ENCODE measurements at places on chromosomes 1 and 21. TPM values are rescaled to one million over a fixed set of nuclear protein-coding genes. Genes with fewer than 3 reads are reported as not detected.

- H3K4me1 ChIP-seq: peaks cover 9% of the 10 kb centered on the region
- no peak overlapping the region for H3K4me3 ChIP-seq
- no peaks in the 10 kb centered on the region for H3K27me3 ChIP-seq
- DNase-seq: no peak
- H3K36me3 ChIP-seq: no peaks in the 10 kb centered on the region
These were observed 2.6 kb downstream of the C1orf21 start for GRCh38 chr1:184389446-184389845.

The TMEM200B gene
- polyA plus RNA-seq: 5.9 TPM

GRCh38 chr1:75129983-75130789 lies 4.0 kb upstream of the LHX8 start:
- peaks cover 5% of the 10 kb centered on the region for H3K4me1 ChIP-seq
- DNase-seq: no peak
- no peaks in the 10 kb centered on the region for H3K36me3 ChIP-seq
- H3K27ac ChIP-seq: no peak overlapping the region
- peaks cover 99% of the 10 kb centered on the region for H3K27me3 ChIP-seq
- no peak overlapping the region for H3K4me3 ChIP-seq

The MAEL gene
- polyA plus RNA-seq: 0.19 TPM

GRCh38 chr1:96721053-96721415 lies 550 bp upstream of the PTBP2 start:
- H3K4me3 ChIP-seq: peak overlapping the region; percentile 99
- H3K4me1 ChIP-seq: no peaks in the 10 kb centered on the region
- no peaks in the 10 kb centered on the region for H3K27me3 ChIP-seq
- peak overlapping the region; percentile 61 for H3K27ac ChIP-seq

The ARHGEF19 gene
- polyA plus RNA-seq: 12.2 TPM

The RNF115 gene
- polyA plus RNA-seq: 14.7 TPM

The SYT14 gene
- 1.0 TPM for polyA plus RNA-seq

DNA sequence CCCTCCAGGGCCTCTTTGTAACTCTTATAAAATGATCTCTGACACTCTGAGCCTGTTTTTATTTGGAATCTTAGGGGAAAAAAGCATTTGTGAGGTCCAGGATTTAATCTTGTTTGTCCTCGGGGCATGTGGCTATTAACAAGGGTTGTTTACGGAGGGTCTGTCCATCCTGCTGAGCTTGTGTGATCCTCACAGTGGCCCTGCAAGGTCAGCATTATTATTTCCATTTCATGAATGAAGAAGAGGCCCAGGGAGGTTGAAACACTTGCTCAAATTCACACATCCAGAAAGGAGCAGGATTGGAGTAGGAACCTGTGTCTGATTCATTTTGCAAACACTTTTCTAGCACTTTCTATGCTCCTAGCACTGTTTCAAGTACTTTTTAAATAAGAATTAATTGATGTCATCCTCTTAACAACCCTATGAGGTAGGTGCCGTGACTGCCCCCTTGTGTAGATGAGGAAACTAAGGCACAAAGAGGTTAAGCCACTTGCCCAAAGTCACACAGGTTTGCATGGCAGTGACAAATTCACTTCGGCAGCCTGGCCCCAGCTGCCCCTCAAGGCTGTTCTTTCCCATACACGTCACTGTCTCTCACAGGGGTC lies 178.9 kb downstream of the MIS18A start:
- no peak overlapping the region for H3K27ac ChIP-seq
- no peaks in the 10 kb centered on the region for H3K4me1 ChIP-seq
- no peaks in the 10 kb centered on the region for H3K36me3 ChIP-seq
- DNase-seq: no peak
- H3K4me3 ChIP-seq: no peak overlapping the region
- H3K27me3 ChIP-seq: no peaks in the 10 kb centered on the region

The FAM3B gene
- polyA plus RNA-seq: 7.4 TPM

The TNFRSF4 gene
- 1.1 TPM for polyA plus RNA-seq

DNA sequence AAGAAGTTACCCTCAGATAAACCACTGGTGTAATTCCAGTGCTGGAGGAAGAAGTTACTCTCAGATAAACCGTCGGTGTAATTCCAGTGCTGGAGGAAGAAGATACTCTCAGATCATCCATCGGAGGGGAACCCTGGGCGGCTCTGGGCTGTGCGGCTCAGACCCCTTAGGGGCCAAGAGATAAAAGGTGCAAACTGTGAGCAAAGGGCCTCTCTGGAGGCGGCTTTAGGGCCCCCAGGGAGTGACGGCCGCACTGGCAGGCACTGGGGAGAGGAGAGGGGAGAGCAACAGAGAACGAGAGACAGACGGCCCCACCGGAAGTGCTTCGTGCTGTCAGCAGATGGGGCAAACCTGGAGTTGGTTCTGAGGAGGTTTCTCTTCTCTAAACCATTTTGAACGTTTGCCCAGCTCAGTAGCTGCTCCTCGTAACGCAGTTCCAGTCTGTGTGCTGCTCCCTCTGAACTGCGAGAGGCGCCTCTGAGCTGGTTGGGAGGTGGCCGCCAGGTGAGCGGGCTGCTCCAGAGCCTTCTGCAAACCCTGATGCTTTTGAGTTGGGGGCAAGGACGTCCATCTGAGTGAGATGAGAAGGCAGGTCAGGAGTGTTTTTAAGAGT lies 62.6 kb upstream of the COL6A1 start:
- H3K4me1 ChIP-seq: no peaks in the 10 kb centered on the region
- DNase-seq: no peak
- H3K36me3 ChIP-seq: no peaks in the 10 kb centered on the region

The LCE2C gene
- polyA plus RNA-seq: not detected

- no peaks in the 10 kb centered on the region for H3K27me3 ChIP-seq
- DNase-seq: no peak
- H3K36me3 ChIP-seq: no peaks in the 10 kb centered on the region
- no peak overlapping the region for H3K27ac ChIP-seq
- H3K4me3 ChIP-seq: no peak overlapping the region
These were observed 2.5 kb downstream of the SLC1A7 start for GRCh38 chr1:53139951-53140361.

DNA sequence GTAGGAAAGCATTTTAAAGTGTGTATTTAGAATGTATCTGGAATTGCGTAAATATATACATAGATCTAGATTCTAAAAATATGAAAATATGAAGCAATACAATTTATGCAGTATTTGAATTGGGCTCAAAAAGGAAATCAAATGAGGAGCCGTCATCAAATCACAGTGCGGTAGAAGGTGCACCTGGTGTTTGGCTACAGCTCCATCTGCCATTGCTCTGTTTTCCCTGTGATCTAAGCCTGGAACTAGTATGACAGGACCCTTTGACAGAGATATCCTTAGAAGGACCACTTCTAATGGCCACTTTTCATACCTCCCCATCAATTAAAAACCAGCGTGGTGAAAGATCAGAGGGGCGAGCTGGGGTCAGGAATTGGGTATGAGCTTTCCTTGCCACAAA lies 202.6 kb downstream of the NFIA start:
- H3K27me3 ChIP-seq: no peaks in the 10 kb centered on the region
- no peak for DNase-seq
- H3K4me3 ChIP-seq: no peak overlapping the region
- no peaks in the 10 kb centered on the region for H3K4me1 ChIP-seq
- H3K36me3 ChIP-seq: no peaks in the 10 kb centered on the region

- no peak for DNase-seq
- no peaks in the 10 kb centered on the region for H3K27me3 ChIP-seq
- H3K36me3 ChIP-seq: no peaks in the 10 kb centered on the region
- no peaks in the 10 kb centered on the region for H3K4me1 ChIP-seq
- H3K27ac ChIP-seq: no peak within 1 kb of the TSS
These were observed at the start of gene CLDN8 for GRCh38 chr21:30216041-30216723. CLDN8 (minus strand) TSS chr21:30216097; CDS start chr21:30215925, 172 bp downstream.

DNA sequence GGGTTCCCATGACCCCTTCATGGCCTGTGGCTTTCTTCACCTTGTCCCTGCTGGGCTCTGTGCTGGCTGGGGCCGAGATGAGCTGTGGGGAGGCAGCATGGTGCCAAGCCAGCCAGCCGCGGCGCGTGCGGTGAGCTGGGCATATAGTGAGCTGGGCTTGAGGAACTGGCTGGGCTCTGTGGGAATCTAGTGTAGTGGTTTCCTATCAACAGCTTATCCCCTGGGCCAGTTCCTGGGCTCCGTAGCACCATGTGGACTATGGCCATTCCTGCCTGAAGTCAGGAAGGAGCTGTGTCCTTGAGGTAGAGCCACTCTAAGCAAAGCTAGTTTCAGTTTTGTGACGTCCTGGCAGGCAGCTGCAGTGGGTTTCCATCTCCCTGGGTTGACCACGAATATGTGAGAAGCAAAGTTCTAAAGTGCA lies 1.8 kb downstream of the NCMAP start:
- no peaks in the 10 kb centered on the region for H3K36me3 ChIP-seq
- H3K27ac ChIP-seq: peak overlapping the region; percentile 79
- peaks cover 41% of the 10 kb centered on the region for H3K4me1 ChIP-seq
- H3K27me3 ChIP-seq: peaks cover 11% of the 10 kb centered on the region
- no peak overlapping the region for H3K4me3 ChIP-seq

DNA sequence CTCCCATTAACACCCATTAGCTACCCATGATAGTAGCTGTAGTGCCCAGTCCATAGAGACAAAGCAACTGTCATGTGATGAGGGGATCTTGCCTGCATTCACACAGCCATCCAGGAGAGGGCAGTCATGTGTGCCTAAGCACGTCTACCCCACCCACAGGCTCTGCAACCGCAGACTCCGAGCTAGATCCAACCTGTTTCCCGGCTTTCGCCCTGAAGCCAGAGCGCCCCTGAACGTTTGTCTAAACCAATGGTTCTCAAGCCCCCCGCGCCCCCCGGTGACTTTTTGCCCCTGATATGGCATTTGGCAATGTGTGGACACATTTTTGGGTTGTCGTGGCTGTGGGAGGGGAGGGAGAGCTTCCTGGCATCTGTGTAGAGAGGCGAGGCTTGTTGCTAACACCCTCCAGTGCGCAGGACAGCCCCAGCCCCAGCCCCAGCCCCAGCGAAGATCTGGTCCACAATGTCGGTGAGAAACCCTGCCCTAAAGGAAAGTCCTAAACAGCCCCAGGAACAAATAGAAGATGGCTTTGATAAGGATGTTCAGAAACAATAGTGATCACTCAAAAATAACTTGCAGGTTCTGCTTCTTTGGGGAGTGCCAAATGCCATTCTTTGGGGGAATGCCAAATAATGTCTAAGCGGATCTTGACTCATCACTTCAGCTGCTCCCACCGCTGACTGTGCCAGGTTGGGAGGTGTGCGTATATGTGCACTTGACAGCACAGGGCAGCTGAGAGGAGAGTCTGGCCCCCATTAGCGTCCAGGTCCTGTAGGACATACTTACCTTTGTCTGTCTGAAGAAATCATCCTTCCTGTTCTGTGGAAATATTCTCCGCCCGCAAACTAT lies 34.5 kb downstream of the SLC44A3 start:
- H3K4me3 ChIP-seq: peak overlapping the region; percentile 33
- DNase-seq: peak; percentile 86

The C8A gene
- 0.34 TPM for polyA plus RNA-seq

DNA sequence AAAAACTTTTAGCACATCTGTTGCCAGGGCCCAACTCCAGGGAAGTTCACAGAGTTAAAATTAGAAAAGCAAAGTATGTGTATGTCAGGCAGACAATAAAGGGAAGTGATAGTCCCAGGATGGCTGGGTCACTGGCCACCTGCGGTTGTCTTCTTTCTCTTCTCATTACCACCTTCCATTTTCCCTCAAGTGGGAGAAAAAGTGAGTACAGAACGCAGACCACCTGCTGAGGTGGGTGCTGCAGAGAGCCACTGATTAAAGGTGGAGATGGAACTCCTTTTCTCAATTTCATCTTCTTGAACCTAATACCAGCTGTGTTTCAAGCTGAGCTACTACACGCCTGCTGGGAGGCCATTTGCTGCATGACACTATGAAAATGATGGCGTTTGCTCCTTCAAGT lies 88.8 kb upstream of the PDE4B start:
- H3K27ac ChIP-seq: no peak overlapping the region
- DNase-seq: no peak
- no peaks in the 10 kb centered on the region for H3K4me1 ChIP-seq
- no peak overlapping the region for H3K4me3 ChIP-seq
- peaks cover 3% of the 10 kb centered on the region for H3K27me3 ChIP-seq

The ATP1A2 gene
- 7.5 TPM for polyA plus RNA-seq

- no peaks in the 10 kb centered on the region for H3K4me1 ChIP-seq
- H3K36me3 ChIP-seq: peaks cover 12% of the 10 kb centered on the region
- H3K4me3 ChIP-seq: no peak overlapping the region
- DNase-seq: no peak
- no peaks in the 10 kb centered on the region for H3K27me3 ChIP-seq
These were observed 93.1 kb downstream of the FNBP1L start for GRCh38 chr1:93541045-93541444.

The OR6P1 gene
- not detected for polyA plus RNA-seq

Data from large intestine (tissue), 12 donors.